ENCODE measurements at places on chromosomes 5 and 9.

GRCh38 chr5:39599721-39600431 lies 175.1 kb upstream of the DAB2 start:
- DNase-seq = no peak

GRCh38 chr5:133763744-133764143 lies 151.4 kb upstream of the FSTL4 start:
- no peak for DNase-seq

DNA sequence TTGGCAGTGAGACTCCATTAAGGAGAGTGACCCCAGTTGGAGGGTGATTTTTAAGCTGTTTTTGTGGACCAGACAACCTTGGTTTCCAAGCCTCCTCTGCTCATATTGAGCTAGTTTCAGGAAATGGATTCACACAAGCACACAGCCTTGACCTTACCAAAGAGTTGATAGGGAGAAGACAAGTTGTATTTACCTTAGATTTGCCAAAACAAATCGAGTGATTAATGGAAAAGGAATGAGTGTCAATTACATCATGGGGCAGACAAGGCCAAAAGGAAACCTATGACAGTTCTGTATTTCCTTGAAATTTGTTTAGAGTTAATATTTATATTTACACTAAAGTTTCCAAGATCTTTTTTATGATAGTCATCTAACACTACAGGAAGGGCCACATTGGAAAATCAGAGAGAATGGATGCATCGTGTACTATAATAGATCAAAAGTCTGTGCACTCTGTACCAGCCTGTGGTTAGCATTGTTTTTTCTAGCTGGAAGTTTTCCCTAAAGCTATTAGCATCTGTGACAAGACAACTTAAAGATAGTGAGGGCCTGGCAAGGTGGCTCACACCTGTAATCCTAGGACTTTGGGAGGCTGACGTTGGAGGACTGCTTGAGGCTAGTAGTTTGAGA lies 86.0 kb upstream of the FER start:
- no peak for DNase-seq

- DNase-seq = no peak
These were observed 191.8 kb downstream of the PRR16 start for GRCh38 chr5:120655828-120656435.

DNA sequence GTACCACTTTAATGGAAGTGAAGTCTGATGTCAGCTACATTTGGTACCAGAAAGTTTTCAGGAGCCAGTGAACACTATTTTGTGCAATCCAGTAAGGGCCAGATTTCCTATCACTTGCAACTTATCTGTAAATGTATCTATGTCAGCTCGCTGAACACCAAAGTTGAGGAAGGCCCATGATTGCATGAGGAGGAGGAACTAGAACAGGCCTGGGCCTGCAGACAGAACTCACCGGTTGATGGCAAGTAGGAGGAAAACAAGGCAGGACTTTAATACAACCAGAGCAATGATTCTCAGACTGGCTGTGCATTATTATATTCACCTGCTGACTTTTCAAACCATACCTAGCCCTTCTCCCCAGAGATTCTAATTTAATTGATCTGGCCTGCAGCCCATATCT lies 540.2 kb downstream of the CETN3 start:
- no peak for DNase-seq

DNA sequence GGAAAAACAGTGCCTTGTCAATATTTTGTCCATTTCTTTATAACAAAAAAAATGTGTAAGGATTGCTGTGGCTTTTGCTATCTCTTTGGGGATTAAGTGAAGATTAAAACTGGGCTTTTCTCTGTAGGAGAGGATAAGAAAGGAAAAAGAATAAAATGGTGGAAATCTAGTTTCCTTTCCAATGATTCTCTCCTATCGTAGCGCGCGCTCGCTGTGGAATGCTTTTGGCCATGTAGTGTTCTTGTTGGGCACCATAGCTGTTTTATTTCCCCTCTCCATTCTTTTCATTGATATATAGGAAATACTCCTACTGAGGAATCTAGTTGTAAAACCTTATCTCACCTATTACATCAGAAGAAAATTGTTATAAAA lies 1.5 kb downstream of the STXBP1 start:
- no peak for DNase-seq

GRCh38 chr5:38660194-38660668 lies 103.8 kb upstream of the LIFR start:
- DNase-seq = no peak

GRCh38 chr5:116378777-116379121 lies 195.9 kb downstream of the SEMA6A start:
- DNase-seq = no peak
